Natural killer cell treated with Interleukin-12 subunit alpha and Interleukin-12 subunit beta and Interleukin-15 and Interleukin-18, amount 100 ng/mL, for 72 hours (primary cell): ENCODE measurements at places on chromosomes 5 and 9.

GRCh38 chr9:70205366-70206020 is 53.3 kb upstream of the SMC5 start:
- H3K4me1 ChIP-seq: no peaks in the 10 kb centered on the region
- no peak overlapping the region for H3K4me3 ChIP-seq
- H3K36me3 ChIP-seq: peaks cover 19% of the 10 kb centered on the region
- H3K27ac ChIP-seq: no peak overlapping the region
- no peak for DNase-seq

DNA sequence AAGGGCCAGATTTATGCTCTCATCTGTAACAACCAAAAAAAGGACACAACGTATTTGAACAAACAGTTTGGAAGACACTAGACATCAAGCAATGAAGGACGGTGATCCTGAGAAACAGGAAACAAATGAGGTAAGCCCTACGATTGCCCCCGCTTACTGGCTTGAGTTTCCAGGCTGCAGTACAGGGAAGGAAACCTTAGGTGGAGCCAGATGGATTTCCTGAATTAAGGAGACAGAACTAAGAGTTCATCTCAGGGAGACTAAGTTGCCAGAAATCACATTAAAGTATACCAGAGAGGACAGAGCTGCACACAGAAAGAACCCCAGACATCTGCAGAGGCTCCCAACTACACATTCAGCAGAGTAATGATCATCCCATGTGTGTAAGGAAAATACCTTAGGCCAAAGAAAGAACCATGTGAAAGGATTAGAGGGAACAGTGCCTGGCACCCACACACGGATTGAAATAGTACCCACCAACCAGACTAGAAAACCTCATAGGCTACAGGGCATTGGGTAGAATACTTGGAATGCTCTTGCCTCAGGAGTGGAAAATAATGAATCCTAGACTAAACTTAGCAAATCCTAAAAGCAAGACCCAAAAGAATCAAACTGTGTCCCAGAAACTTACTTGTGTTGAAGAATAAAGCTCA is 99.3 kb upstream of the NIPBL start:
- no peak overlapping the region for H3K4me3 ChIP-seq
- no peaks in the 10 kb centered on the region for H3K4me1 ChIP-seq
- no peak for DNase-seq
- peaks cover 12% of the 10 kb centered on the region for H3K27me3 ChIP-seq

DNA sequence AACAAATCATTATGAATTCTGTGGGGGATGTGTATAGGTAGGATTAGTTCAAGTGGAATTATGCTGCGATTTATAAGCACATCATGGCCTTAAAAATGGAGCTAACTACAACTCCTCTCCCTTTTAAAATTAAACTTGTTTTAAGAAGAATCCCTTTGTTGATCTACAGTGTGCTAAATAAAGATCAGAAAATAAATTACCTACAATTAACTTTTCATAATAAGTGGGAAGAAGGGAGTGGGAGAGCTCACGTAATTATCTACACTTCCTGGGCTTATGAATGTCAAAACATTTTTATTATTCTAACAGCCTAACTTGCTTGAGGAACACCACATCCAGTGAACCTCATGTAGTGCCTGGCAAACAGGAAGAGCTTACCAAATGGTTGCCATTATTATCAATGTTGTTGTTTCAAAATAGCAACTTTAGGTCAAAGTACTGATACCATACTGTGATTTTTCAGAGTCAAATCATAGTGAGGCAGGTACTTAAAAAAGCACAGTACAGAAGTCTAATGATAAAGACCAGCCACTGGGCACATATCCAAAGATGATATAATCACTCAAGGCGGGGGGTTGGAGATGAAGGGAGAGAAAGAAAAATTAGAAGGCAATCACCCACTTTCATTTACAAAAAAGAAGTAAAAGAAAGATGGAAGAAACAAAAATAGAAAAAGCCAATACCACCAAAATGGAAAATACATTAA is 174.0 kb downstream of the RAPGEF6 start:
- no peak overlapping the region for H3K27ac ChIP-seq
- H3K36me3 ChIP-seq: peaks cover 14% of the 10 kb centered on the region
- peaks cover 9% of the 10 kb centered on the region for H3K4me1 ChIP-seq
- H3K4me3 ChIP-seq: no peak overlapping the region

DNA sequence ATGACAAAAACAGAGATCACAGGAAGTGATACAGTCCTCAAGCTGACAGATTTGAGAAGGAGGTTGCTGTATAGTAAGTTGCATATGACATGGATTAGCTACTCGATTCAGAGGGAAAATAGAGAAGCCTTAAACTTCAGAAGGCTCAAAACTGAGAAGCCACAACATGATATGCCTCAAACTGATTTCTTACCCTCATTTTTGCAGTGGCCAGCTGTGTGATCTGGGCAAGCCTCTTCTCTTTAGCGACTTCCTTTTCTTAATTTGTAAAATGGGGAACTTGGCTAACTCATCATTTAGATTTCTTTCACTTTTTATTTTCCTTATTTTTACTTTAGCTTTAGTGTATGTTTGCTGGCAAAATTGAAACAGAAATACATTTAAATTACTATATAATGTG is 421.1 kb downstream of the KIF4B start:
- no peaks in the 10 kb centered on the region for H3K4me1 ChIP-seq
- no peaks in the 10 kb centered on the region for H3K36me3 ChIP-seq
- no peak overlapping the region for H3K27ac ChIP-seq
- DNase-seq: no peak
- no peaks in the 10 kb centered on the region for H3K27me3 ChIP-seq

DNA sequence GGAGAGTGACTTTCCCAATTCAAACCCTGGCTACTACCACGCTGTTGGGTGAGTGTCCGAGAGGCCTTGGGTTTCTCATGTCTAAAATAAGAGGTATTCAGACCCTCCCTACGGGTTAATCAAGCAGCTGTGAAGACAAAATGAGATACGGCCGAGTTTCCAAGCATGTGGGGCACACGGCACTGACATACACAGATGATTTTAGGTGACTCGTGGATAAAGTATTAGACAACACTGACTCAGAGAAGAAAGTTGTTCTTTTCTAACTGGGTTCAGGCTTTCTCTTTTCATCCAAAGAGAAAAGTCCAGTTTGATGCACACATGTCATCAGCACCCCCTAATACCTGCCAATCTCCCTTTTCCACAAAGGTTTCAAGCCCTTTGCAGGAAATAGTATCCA is 15.6 kb downstream of the FOXI1 start:
- no peaks in the 10 kb centered on the region for H3K4me1 ChIP-seq
- peaks cover 30% of the 10 kb centered on the region for H3K27me3 ChIP-seq
- H3K36me3 ChIP-seq: peaks cover 9% of the 10 kb centered on the region
- DNase-seq: no peak

DNA sequence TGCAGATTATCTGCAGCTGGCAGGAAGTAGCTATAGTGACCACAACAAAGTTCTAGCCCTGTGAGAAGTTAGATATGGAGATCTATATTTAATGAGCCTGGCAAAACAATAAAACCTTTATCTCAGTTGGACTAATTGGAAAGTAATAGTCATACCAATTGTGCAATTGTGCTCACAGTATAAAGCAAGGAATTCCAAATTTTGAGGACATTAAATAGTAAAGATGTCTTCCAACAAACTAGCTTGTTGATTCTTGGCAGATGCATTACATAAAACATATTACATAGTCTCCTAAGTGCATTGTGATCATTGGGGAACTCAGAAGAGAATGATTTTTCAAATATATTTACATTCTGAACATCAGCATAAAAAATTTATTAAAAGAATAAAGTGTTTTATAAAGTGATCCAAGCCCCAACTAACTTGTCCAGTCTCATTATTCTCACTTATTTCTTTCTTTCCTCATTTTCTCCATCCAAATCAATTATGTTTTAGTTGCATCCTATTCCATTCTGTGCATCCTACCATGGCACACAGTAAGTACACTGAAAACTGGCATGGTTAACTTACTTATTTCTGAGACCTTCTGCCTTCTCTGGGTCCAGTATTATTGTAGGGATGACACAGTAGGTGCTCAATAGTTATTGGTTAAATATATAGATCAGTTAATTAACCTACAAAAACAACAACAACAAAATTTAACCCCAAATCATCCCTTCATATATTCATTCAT is 977.2 kb upstream of the NUDT12 start:
- peaks cover 3% of the 10 kb centered on the region for H3K36me3 ChIP-seq
- DNase-seq: no peak
- no peaks in the 10 kb centered on the region for H3K4me1 ChIP-seq
- no peak overlapping the region for H3K4me3 ChIP-seq
- H3K27ac ChIP-seq: no peak overlapping the region

- peaks cover 11% of the 10 kb centered on the region for H3K27me3 ChIP-seq
- no peak overlapping the region for H3K4me3 ChIP-seq
- H3K4me1 ChIP-seq: no peaks in the 10 kb centered on the region
- DNase-seq: no peak
- peaks cover 6% of the 10 kb centered on the region for H3K36me3 ChIP-seq
- no peak overlapping the region for H3K27ac ChIP-seq
These were observed 147.8 kb downstream of the ARRDC3 start for GRCh38 chr5:91235271-91235694.

- DNase-seq: no peak
- no peaks in the 10 kb centered on the region for H3K36me3 ChIP-seq
- peaks cover 38% of the 10 kb centered on the region for H3K4me1 ChIP-seq
- peak overlapping the region; percentile 65 for H3K27ac ChIP-seq
These were observed 50.7 kb downstream of the P4HA2 start for GRCh38 chr5:132176987-132177386.

GRCh38 chr5:77082280-77082679 is 4.8 kb downstream of the ZBED3 start:
- H3K4me1 ChIP-seq: peaks cover 6% of the 10 kb centered on the region
- H3K27me3 ChIP-seq: no peaks in the 10 kb centered on the region
- no peak for DNase-seq
- H3K4me3 ChIP-seq: no peak overlapping the region

GRCh38 chr5:620586-621180 is 8.5 kb downstream of the CEP72 start:
- peak; percentile 56 for DNase-seq
- H3K4me1 ChIP-seq: peaks cover 14% of the 10 kb centered on the region
- no peak overlapping the region for H3K27ac ChIP-seq
- H3K27me3 ChIP-seq: no peaks in the 10 kb centered on the region

DNA sequence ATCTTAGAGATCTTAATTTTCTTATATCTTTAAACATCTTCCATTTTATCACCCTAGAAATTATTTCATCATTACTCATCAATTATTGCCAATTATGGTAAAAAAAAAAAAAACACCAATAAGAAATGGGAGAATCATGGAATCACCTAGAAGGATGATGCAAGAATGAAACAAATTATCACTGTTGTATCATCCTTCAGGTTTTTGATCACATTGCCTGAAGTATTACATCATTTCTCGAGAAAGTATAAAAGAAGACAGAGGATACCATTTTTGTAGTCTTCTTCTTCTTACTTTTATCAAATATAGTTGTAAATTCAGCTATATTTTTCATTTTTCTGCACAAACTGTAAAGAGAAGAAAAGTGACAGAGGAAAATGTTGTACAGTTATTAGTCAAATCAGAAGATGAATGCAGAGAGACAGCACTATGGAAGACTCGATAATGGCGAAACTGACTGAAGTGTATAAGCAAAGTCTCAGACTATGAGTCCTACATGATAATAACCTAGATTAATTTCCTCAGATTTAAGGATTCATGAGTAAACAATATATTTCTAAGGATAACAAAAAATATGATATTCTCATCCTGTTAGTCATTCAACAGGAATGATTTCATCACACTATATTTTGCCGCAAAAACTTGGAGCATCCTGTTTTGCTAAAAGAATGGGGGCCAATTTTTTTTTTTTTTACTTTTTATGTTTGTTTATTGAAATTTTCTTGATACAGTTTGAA is 5.9 kb upstream of the STC2 start:
- H3K27ac ChIP-seq: no peak overlapping the region
- peaks cover 37% of the 10 kb centered on the region for H3K27me3 ChIP-seq
- H3K4me1 ChIP-seq: peaks cover 13% of the 10 kb centered on the region
- no peak overlapping the region for H3K4me3 ChIP-seq
- no peak for DNase-seq
- H3K36me3 ChIP-seq: no peaks in the 10 kb centered on the region

DNA sequence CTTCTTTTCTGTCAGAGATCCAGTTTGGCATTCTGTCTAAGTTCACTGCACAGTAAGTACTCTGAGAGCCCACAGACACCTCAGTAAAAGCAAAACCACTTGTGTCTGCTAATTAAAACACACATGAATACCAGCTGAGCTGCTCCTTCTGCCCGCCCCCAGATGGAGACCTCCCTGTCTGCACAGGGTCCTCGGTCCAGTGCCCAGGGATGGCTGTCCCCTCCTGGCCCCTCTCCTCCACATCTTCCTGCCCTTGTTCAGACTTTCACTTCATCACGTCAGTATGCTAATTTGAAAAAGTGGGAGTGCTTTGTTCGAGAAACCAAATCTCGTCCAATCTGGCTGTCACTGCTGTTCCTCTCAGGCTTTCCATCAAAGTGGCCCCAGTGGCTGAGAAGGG is 43.5 kb downstream of the LIX1 start:
- H3K36me3 ChIP-seq: no peaks in the 10 kb centered on the region
- H3K4me3 ChIP-seq: no peak overlapping the region
- H3K27me3 ChIP-seq: peaks cover 5% of the 10 kb centered on the region
- DNase-seq: no peak
- peaks cover 10% of the 10 kb centered on the region for H3K4me1 ChIP-seq

- peaks cover 4% of the 10 kb centered on the region for H3K36me3 ChIP-seq
- H3K27me3 ChIP-seq: no peaks in the 10 kb centered on the region
- DNase-seq: no peak
- H3K4me1 ChIP-seq: no peaks in the 10 kb centered on the region
- H3K27ac ChIP-seq: no peak overlapping the region
- no peak overlapping the region for H3K4me3 ChIP-seq
These were observed 157.5 kb downstream of the CHSY3 start for GRCh38 chr5:130061746-130062145.

GRCh38 chr5:2529371-2530092 is 221.9 kb downstream of the IRX2 start:
- H3K27me3 ChIP-seq: no peaks in the 10 kb centered on the region
- no peaks in the 10 kb centered on the region for H3K36me3 ChIP-seq
- DNase-seq: no peak
- no peak overlapping the region for H3K27ac ChIP-seq

- H3K4me1 ChIP-seq: peaks cover 23% of the 10 kb centered on the region
- peaks cover 14% of the 10 kb centered on the region for H3K36me3 ChIP-seq
- no peaks in the 10 kb centered on the region for H3K27me3 ChIP-seq
- DNase-seq: no peak
- peak overlapping the region; percentile 91 for H3K27ac ChIP-seq
- H3K4me3 ChIP-seq: peak overlapping the region; percentile 100
These were observed 379 bp upstream of the CLK4 start for GRCh38 chr5:178627259-178627598.

GRCh38 chr5:54176066-54176830 is 134.1 kb downstream of the ARL15 start:
- no peak for DNase-seq
- H3K27me3 ChIP-seq: no peaks in the 10 kb centered on the region
- H3K4me1 ChIP-seq: peaks cover 25% of the 10 kb centered on the region

DNA sequence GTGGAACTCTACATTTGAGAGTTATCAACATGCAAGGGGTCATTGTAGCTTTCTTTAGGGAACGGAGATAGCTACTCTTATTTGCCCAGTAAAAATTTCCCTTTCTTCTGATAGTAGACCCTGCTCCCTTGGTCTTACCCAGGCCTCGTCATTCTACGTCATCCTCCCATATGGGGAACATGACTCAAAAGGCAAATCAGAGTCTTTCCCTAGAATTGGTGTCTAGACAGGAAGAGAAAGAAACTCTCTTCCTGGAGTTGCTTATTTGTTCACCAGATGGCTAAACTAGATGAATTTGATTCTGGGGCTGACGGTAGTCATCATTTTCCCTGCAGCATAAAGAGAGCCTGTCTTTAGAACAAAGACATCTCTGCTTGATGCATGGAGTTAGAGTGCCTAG is 12.2 kb upstream of the SLC38A9 start:
- peaks cover 13% of the 10 kb centered on the region for H3K27me3 ChIP-seq
- no peaks in the 10 kb centered on the region for H3K36me3 ChIP-seq
- H3K4me3 ChIP-seq: no peak overlapping the region
- H3K4me1 ChIP-seq: no peaks in the 10 kb centered on the region
